ENCODE measurements at places on chromosomes 13 and 19.

- DNase-seq, result no peak
Measured at GRCh38 chr19:46495786-46496099, at the start of gene PNMA8B. PNMA8B (minus strand) TSS chr19:46495867; CDS start chr19:46495465, 402 bp downstream.

- DNase-seq, result no peak
Measured at GRCh38 chr13:24290280-24290932, 19.0 kb upstream of the C1QTNF9 start.

- DNase-seq, result no peak
Measured at GRCh38 chr13:75770592-75771011, 134.5 kb downstream of the LMO7 start.

- DNase-seq, result no peak
Measured at GRCh38 chr19:54485851-54486250, 12.8 kb upstream of the CDC42EP5 start.

DNA sequence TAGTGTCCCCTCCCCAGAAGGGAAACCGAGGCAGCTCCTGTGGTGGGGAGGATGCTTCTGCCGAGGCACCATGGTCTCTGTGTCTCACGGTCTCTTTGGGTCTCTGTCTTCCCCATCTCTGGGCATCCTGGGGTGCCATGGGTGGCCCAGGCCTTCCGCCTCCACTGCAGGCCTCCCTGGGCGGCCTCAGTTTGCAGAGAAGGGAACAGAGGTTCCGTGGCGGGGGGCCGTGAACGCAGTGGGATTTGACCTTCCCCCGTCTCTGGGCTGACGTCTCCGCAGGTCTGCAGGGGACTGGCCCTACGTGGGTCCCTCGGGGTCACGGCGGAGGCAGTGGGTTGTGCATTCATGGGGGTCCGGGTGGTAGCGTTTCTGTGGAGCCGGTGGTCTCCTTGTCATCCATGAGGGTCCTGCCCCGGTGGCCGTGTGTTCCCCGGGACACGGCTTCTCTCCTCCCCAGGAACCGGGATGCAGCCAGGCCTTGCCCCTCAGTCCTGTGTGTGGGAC, 4.6 kb downstream of the EFNA2 start:
- no peak for DNase-seq

DNA sequence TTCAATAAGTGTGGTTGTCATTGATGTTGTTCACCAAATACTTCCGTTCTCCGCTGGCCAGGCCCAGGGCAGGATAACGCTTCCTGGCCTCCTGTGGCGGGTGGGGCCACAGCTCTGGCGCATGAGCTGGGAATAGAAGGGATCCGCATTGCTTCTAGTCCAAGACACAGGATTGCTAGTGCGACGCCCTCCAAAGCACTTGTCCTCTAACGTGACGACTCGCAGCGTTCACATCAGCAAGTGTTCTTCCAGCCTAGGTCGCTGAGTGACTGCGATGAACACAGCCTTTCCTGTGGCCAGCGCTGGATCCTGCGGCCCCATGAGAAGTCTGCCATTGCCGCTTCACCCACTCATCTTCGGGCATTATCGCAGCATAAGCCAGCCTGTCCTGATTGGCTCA, 39.4 kb downstream of the VSTM2B start:
- DNase-seq, result no peak

DNA sequence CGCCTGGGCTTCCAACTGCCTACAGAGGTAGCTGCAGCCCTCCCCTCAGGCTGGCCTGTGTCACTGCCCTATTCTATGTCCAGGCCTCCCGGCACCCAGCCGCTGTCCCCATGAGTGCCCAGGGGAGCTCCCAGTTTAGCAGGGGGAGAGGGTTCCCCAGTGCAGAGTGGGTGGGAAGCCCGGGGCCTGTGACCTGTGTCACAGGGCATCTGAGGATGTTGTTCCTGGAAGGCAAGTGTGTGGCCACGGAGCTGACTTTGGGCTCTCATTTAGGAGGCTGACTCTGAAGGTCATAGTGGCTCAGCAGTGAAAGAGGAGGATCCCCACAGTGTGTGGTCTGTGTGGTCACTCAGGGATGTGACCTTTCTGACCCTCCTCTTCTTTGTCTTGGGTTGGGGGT, 25.1 kb downstream of the PPP1R37 start:
- DNase-seq, result no peak

DNA sequence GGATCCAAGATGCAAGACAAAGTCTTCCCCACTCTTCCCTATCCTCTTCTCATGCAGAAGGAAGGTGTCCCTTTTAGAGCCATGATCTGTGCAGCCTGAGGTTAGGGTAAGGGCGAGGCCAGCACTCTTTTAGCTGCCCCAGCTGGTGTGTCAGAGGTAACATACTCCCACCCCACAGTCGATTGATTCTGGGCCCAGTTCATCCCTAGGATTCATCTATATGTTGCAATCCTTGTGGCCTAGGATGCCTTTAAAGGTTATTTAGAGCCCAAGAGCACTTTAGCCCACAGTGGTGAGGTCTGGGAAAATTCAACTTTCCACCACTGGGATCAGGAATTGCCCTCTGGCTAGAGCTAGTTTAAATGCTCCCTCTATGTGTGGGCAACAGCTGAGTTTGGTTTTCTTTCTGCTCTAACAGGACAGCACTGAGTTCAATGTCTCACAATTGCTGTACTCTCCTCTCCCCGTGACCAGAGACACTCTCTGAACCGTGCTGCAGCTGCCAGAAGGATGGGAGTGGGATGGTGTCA, 201.3 kb upstream of the SERP2 start:
- no peak for DNase-seq

- no peak for DNase-seq
Measured at GRCh38 chr19:12293777-12294248, 870 bp downstream of the ZNF44 start.

- no peak for DNase-seq
Measured at GRCh38 chr19:34974646-34975045, 10.6 kb upstream of the ZNF792 start.

DNA sequence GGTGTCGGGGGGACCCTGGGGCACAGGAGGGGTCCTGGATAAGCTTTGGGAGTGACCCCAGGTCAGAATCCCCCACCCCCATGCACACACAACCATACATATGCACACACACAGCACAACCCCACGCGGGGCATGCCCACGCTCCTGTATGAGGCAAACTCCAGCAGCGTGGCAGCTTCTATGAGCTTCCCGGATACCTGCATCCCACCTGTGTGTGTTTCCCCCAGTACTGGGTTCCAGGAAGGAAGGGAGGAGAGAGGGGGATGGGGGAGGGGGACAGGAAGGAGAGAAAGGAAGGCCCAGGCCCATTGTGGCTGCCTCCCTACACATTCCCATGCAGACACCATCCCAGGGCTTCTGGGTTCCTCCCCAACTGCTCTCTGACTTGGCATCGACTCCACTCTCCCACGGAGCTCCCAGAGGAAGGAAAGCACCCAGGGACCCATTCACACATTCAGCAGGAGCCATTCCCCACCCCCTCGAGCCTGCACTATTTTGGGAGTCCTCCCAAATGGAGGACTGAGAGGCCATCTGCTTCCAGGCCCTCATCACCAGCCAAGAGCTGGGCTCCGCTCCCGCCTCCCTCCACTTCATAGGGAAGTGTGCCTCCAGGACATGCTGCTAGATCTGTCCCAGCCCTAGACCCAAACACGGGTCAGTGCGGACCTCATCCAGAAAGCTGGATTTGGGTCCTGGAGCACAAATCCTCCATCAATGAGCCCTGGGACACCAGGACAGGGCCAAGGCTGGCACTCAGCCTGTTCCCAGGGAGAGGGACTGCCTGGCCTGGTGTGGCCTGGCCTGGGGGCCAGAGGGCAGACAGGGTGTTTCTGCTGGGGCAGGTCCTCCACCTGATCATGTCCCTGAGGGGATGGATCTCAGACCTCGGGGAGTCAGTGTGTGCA, 13.2 kb downstream of the PRR36 start:
- no peak for DNase-seq

DNA sequence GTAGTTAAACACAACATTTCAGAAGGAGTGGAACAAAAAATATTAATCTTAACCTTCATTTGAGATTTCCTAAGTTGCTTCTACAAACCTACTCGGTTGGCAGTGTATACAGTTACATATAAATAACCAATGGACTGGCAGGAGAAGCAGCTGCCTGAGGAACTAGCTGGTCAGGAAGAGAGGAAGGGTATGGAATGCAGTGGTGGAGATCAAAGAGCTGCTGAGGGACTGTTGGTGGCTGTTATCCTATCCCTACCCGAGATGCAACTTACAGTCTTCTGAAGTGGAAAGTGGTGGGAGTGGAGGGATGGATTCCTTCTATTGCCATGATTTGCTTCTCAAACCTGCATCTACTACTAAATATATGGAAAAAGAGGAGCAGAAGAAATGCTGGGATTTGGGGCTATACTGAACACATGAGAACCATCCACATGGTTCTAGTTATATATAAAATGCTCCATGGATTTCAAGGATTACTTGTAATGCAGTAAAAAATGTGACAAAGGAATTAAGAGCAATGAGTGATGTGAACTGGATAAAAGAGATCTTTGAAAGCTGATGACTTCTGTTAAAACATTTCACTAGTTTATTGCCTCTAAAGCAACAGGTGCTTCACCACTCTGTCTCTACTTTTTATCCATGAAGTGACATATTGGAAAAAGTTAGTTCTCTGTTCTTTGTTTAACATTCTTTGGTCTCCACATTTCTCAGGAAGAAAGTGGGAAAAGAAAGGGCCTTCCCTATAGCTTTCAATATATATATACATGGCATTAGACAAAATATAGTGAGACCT, 29.9 kb downstream of the MICU2 start:
- DNase-seq, result no peak

- no peak for DNase-seq
Measured at GRCh38 chr13:95245071-95245470, 56.2 kb downstream of the ABCC4 start.

DNA sequence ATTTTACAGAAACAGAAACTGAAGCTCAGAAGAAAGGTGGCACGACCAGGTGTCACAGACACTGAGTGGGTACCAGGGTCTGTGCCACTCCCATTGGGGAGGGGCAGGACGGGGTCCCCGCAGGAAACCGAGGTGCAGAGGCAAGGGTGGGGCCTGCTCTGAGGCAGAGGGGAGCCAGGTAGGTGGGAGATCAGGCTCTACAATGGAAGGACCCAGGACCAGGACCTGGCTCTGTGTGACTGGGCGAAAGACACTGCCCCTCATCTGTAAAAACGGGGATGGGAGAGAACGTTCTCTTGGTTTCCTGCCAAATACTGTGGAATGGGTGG, 2.8 kb downstream of the PTGIR start:
- no peak for DNase-seq

DNA sequence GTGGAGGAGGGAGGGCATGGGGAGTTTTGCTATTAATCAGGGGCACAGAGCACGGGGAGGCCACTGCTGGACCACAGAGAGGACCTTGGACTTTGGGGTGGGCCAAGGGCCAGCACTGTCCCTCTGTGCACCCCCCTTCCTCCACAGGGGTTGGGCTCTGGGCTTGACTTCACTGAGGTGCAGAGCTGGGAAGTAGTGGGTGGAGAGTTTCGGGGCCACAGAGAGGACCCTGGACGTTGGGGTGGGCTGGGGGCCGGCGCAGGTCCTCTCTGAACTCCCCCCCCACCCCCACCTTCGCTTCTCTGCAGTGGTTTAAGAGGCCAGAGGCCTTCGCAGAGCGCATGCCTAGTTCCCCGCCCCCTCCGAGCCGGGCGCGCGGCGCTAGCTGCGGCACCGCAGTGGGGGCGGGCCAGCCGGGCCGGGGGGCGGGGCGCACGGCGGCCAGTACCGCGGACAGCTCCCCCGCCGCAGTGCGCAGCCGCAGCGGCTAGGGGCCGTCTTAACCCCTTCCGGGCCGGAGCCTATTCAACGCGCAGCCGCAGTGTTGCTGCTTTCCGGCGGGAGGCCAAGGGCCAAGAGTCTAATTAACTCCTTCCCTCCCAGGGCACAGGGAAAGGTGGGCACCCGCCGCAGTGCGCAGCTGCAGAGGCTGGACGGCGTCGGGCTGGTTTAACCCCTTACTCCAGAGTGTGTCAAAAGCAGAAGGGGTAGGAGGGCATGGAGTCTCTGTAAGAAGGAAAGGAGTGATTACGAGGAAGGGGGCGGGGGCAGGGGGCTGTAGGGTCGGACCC, 3.7 kb downstream of the KCNC3 start:
- DNase-seq, result peak; percentile 14

- DNase-seq, result no peak
Measured at GRCh38 chr13:110559986-110560385, 1.5 kb downstream of the RAB20 start.

GRCh38 chr13:51845574-51846318, 769 bp upstream of the TMEM272 start:
- no peak for DNase-seq

DNA sequence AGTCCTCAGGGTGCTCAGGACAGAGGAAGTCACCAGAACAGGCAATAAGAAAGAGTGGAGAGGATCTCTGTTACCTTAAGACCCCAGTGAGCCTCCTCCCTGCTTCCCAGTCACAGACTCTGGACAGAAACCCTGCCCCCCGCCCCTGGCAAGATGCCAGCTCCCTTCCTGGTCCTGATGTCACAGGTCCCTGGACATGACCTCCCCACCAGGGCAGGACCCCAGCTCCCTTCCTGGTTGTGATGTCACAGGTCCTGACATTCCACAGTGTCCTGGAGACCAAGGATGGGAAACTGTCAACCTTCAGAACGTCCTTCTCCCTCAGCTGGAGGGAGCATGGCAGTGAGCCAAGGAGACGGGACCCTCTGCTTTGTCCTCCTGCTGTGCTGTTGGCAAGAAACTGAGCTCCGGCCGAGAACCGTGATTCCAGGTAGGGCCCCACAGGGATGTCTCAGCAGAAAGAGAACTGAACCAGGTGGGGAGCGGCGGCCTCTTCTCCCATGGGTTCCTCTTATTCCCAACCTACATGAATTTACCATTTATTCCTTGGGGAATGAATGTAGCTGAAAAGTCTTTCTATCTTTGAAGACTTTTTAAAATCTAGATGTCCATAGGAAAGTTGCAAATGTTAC, at the start of gene SPACA7:
TSS of gene SPACA7 (plus strand) at position 306 of the 632 bp plus-strand sequence. CDS start at position 337, 31 bp downstream.
- DNase-seq, result no peak

GRCh38 chr13:30107521-30108136, 199.7 kb downstream of the KATNAL1 start:
- no peak for DNase-seq

DNA sequence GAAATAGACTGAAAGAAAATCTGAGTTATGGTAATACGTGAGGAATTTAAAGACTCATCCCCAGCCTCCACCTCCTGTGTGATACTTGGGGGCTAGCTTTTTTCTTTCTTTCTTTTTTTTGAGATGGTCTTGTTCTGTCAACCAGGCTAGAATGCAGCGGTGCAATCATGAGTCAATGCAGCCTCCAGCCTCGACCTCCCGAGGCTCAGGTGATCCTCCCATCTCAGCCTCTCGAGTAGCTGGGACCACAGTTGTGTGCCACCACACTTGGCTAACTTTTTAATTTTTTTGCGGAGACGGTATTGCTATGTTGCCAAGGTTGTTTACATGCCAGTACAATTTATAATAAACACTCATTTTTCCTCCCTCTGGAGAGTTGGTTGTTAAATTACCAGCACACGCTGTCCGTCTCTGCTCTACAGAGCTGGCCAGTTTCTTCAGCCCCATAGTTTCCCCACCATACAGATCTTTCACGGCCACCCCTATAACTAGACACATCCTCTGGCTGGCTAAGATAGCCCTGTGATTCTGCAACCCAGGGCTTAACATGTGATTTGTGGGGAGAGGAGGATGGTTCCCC, 4.8 kb downstream of the TNFSF9 start:
- DNase-seq, result no peak

Data from activated naive CD8-positive, alpha-beta T cell treated with anti-CD3 and anti-CD28 coated beads, Interleukin-2, amount 50 U/mL, for 16 hours (primary cell).